ENCODE measurements at places on chromosomes 3 and 15.

DNA sequence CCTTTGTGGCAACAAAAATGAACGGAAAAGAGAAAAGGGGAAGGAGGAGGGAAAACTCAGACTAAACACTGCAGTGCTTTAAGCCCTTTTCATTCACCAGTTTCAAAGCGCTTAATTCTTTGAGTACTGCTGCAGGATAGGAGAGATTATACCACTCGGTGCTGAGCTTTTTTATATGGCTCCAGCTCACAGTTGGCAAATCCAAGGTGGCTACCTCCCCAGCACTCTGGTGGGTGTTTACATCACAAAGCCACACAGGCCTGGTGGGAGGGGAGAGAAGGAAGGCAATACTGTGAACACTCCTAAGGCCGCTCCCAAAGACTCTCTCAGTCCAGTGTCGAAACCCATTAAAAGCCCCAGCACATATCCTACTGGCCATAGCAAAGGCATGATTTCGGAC lies 191.4 kb downstream of the STT3B start:
- DNase-seq = no peak

- no peak for DNase-seq
Observed at GRCh38 chr3:76372497-76372896, 587.1 kb upstream of the ZNF717 start.

- DNase-seq = no peak
Observed at GRCh38 chr3:54307566-54308180, 185.3 kb downstream of the CACNA2D3 start.

DNA sequence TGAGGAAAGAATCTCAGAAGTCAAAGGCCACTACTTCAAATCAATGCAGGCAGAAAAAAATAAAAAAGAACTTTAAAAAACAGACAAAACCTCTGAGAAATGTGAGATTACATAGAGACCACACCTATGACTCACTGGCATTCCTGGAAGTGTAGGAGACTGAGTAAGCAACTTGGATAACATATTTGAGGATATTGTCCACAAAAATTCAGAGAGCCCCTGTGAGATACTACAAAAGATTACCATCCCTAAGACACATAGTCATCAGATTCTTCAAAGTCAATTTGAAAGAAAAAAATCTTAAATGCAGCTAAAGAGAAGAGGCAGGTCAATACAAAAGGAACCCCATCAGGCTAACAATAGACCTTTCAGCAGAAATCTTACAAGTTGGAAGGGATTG lies 887.3 kb downstream of the NTRK3 start:
- DNase-seq = no peak

DNA sequence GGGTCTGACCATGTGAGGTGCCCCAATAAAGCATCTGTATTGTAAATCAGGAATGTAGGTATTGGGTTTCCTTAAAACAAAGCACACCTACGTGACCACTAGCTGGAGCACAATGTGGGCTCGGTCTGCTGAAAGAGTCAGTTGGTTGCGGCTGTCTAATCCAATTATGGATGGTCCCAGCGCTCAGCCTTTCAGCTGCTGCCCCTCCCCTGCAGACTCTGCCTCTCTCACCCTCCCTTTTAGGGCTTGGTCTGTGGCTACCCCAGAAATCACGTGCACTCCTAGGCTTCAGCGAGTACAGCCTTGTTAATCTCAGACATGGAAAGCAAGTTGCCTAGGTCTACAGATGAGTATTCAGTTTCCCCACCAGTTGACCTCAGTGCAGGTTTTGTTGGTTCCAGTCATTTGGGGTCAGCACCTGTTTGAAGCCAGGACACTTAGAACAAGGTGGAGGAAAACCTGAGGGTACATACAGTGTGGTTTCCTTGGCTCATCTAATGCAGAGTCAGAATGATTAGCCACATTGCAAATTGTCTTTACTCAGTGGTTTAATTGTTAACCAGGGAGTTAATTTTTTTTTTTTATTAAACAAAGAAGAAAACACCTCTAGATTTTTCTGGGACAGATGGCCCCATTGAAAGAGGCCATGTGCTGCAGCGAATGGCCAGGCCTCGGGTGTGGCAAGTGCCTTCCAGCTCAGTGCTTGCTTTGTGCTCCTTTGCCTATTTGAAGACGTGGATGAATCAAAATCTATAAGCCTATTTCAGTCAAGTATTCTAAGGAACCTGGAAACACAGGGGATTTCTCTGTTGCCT lies 137.7 kb downstream of the IGF1R start:
- no peak for DNase-seq

- no peak for DNase-seq
Observed at GRCh38 chr3:99999536-99999935, 114.8 kb downstream of the FILIP1L start.

Data from activated T-helper 1 cell treated with anti-CD3 and anti-CD28 coated beads, Interleukin-2, amount 50 U/mL, for 16 hours (primary cell).